ENCODE measurements at places on chromosomes 6 and 20.

GRCh38 chr20:62548471-62548870 lies 72.7 kb upstream of the GATA5 start:
- no peak for DNase-seq

- DNase-seq, result peak; percentile 79
Observed at GRCh38 chr6:37007340-37008043, 2.0 kb downstream of the FGD2 start.

GRCh38 chr6:151147118-151147832 lies 92.5 kb upstream of the AKAP12 start:
- no peak for DNase-seq

DNA sequence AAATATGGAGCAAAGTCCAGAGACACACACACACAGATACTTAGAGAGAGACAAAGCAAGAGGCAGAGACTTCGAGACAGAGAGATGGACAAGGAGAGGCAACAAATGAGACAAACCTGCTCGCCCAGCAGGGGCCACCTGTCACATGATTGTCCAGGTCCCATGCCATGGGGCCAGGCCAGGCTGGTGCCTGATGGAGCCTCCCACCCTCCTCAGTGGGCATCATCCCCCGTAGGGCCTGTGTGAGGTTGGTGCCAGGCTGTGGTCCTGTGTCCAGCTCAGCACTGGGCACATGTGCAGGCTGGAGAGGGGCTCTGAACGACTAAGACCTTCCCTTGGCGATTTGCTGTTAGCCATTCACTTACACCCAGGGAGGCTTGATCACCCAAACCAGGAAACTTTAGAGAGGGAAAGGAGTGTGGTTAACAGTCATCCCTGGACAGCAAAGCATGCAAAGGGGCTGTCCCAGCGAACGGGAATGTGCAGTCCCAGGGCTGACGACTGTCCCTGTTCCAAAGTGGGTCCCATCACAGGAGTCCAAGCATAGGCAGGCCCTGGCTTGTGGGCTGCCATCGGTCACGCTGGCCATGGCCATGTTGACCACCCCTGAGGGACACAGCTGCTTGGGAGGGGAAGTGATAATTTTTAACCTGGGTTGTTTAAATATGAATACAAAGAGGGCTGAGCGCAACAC lies 38.4 kb upstream of the PHACTR3 start:
- no peak for DNase-seq

DNA sequence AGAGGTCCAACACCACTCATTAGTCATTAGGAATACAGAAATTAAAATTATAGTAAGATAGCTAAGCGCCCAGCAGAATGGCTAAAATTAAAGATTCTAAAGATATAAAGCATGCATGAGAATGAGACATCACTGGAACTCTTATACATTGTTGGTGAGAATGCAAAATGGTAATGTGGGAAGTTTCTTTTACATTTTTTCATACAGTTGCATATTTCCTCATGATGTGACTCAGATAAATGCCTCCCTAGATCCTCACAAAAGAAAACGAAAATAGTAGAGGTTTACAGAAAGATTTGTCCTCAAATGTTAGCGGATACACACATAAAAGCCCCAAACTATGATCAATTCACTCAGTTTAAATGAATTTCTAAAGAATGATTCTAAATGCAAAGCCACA lies 633.7 kb upstream of the GJE1 start:
- DNase-seq, result no peak

DNA sequence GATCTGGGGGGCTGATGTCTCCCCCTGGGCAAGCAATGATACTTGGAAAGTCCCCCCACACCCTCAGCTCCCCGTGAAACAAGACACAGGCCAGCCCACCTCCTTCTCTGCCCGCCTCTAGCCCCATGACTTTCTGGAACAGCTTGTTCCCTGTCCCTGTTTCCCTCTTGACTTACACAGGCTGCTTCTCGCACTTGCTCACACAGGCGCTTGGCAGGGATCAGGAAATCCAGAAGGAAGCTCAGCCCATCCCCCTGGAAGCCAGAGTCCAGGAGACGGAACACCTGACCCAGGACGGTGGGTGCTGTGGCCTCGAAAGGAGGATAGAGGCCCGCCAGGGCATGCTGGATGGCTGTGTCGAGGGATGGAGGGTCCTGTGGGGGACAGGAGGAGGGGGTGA lies 14.8 kb downstream of the KIAA1755 start:
- no peak for DNase-seq

DNA sequence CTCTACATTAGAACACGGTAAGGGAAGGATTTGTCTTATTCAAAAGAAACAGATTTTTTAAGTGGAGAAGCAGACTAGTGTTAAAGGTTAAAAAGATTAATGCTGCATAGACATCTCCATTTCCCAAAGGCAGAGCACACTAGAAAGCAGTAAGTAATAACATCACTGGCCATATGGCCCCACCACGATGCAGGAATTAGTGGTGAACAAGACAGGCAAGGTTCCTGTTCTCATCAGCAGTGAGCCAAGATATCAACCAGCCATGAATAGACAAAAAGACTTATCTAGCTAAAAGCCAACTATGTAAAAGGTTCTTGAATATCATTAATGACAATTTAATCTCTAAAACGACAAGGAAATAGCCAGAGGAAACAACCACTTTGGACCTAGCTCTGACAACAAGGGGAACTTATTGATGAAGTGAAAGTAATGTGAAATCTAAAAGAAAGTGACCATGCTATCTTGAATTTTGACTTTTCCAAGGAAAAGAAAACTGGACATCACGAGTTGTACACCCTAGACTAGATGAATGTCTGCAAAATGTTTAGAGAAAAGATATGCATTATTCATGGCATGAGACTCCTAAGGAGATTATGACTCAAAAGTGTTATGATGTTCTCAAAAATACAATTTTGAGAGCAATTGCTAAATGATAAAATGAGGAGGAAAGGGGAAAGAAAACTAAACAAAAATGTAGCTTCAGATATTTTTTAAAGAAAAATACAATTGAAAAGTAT lies 157.9 kb upstream of the STXBP5 start:
- no peak for DNase-seq

DNA sequence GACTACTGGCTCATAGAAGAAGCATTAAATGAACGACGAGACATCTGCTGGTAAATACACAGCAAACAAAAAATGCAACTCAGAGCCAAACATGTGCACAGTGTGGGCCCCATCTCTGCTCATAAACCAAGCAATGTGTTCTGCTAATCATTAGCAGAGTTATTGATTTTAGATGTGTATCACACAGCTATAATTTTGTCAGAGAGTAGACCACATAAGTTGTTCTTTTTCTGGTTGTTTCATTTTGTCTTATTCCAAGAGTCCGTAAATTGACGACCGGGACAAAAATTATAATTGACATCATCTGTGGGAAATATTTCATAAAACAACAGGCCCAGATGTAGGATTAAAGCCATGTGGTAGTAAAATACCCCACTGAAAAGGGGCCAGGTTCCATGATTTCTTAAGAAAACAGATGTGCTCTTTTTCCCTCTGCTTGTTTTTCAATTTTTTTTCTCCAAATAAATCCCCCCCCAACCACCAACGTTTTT lies 423.6 kb downstream of the HAO1 start:
- DNase-seq, result no peak
